Astrocyte (in vitro differentiated cells and primary cell): ENCODE measurements at places on chromosomes 2 and 18.

- H3K27me3 ChIP-seq: no peaks in the 10 kb centered on the region
- H3K36me3 ChIP-seq: no peaks in the 10 kb centered on the region
- H3K27ac ChIP-seq: no peak overlapping the region
- no peak for DNase-seq
- no peak overlapping the region for H3K4me3 ChIP-seq
These were observed 44.0 kb upstream of the LAPTM4A start for GRCh38 chr2:20095469-20095868.

- no peak for DNase-seq
- H3K36me3 ChIP-seq: no peaks in the 10 kb centered on the region
- no peak overlapping the region for H3K4me3 ChIP-seq
- H3K4me1 ChIP-seq: no peaks in the 10 kb centered on the region
- H3K27me3 ChIP-seq: no peaks in the 10 kb centered on the region
These were observed 193.4 kb downstream of the SOX11 start for GRCh38 chr2:5885451-5886173.

GRCh38 chr2:172427990-172428831, 825 bp downstream of the ITGA6 start:
- peaks cover 21% of the 10 kb centered on the region for H3K4me1 ChIP-seq
- H3K27ac ChIP-seq: peak overlapping the region; percentile 44
- peak overlapping the region; percentile 73 for H3K4me3 ChIP-seq
- no peaks in the 10 kb centered on the region for H3K36me3 ChIP-seq
- DNase-seq: no peak

- H3K36me3 ChIP-seq: no peaks in the 10 kb centered on the region
- H3K27me3 ChIP-seq: no peaks in the 10 kb centered on the region
- H3K4me1 ChIP-seq: peaks cover 11% of the 10 kb centered on the region
- H3K4me3 ChIP-seq: no peak overlapping the region
- no peak for DNase-seq
These were observed 204.5 kb downstream of the ZFP36L2 start for GRCh38 chr2:43021791-43022509.

DNA sequence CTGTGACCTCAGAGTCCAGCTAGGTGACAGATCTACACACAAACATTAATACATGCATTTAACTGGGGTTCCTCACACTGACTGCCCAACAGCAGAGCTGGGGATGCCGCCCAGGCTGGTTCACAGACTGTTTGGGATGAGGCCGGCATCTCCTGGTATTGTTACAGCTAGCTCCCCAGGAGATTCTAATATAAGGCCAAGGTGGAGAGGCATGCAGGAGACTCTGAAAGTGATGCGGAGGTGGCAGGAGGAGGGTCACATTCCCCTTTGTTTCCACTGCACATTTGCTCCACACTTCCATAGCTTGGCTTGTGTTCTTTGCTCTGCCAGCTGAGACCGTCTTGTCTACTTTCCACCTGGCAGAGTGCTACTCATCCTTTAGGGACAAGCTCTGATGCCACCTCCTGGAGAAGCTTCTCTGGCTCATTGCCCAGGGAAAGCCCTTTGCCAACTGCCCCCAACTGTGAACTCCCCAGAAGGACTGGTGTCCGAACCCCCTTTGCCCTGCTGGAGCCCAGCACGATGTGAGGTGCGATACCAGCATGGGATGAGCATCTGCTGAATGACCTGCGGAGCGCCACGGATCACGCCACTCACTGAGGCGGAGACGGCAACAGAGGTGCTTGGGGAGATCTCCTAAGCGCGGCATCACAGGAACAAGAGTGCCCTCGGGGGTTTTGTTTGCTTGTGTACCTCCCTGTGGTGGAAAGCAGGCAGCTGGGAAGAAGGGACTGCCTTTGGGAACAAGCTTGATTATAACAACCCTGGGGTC, 88.8 kb downstream of the UXS1 start:
- H3K4me1 ChIP-seq: no peaks in the 10 kb centered on the region
- DNase-seq: no peak
- no peak overlapping the region for H3K4me3 ChIP-seq
- no peaks in the 10 kb centered on the region for H3K27me3 ChIP-seq

GRCh38 chr2:145543155-145543554, 1023.2 kb upstream of the ZEB2 start:
- no peak overlapping the region for H3K27ac ChIP-seq
- no peaks in the 10 kb centered on the region for H3K27me3 ChIP-seq
- DNase-seq: no peak
- no peak overlapping the region for H3K4me3 ChIP-seq
- no peaks in the 10 kb centered on the region for H3K4me1 ChIP-seq

- peaks cover 9% of the 10 kb centered on the region for H3K4me1 ChIP-seq
- DNase-seq: no peak
- no peak overlapping the region for H3K27ac ChIP-seq
- H3K36me3 ChIP-seq: no peaks in the 10 kb centered on the region
These were observed 3.0 kb upstream of the ITM2C start for GRCh38 chr2:230861552-230862255.

DNA sequence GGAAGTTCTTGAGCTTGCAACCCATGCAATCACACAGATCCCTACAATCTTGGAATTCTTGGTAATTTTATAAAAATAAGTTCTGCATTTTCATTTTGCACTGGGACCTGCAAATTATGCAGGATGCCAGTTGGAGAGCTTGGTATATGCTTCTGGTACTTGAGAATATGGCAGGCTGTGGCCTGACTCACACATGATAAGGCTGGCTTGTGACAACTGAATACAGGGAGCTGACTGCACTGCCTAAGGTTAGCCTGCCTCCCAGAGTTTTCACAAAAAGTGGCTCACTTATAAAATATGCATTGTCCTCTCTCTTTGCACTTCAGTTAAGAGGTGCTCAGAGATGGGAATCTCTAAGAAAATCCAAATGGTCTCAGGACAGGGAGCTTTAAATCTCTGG, 265.5 kb upstream of the KCNJ3 start:
- no peak for DNase-seq
- H3K27ac ChIP-seq: no peak overlapping the region
- no peaks in the 10 kb centered on the region for H3K27me3 ChIP-seq
- no peak overlapping the region for H3K4me3 ChIP-seq
- no peaks in the 10 kb centered on the region for H3K36me3 ChIP-seq
- H3K4me1 ChIP-seq: no peaks in the 10 kb centered on the region
